ENCODE measurements at places on chromosomes 7 and 10. TPM values are rescaled to one million over a fixed set of nuclear protein-coding genes. Genes with fewer than 3 reads are reported as not detected.

COMTD1 gene
- 32.8 TPM for total RNA-seq

DNA sequence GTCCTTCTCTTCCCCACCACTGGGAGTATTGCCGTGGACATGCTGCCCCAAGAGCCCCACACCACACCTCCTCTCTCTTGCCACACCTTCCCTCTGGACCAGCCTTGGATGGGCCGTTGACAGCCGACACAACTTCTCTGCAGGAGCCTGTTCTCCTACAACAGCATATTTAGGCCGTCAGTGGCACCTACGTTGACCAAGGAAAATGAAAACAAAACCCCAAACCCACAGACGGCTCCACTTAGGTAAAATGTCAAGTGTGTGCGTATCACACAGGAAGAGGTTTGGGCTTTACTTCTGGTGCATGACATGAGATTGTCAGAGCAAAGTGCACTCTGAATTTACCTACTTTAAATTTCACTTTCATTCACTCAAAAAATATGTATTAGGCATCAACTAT, 246.6 kb downstream of the ZMYND11 start:
- no peaks in the 10 kb centered on the region for H3K4me1 ChIP-seq
- H3K27me3 ChIP-seq = no peaks in the 10 kb centered on the region
- no peak overlapping the region for H3K27ac ChIP-seq
- no peaks in the 10 kb centered on the region for H3K36me3 ChIP-seq
- DNase-seq = no peak
- no peak overlapping the region for H3K4me3 ChIP-seq

- H3K4me3 ChIP-seq = no peak overlapping the region
- H3K4me1 ChIP-seq = no peaks in the 10 kb centered on the region
- no peaks in the 10 kb centered on the region for H3K36me3 ChIP-seq
- no peak overlapping the region for H3K27ac ChIP-seq
Observed at GRCh38 chr10:34908481-34908880, 93.4 kb upstream of the PARD3 start.

DNA sequence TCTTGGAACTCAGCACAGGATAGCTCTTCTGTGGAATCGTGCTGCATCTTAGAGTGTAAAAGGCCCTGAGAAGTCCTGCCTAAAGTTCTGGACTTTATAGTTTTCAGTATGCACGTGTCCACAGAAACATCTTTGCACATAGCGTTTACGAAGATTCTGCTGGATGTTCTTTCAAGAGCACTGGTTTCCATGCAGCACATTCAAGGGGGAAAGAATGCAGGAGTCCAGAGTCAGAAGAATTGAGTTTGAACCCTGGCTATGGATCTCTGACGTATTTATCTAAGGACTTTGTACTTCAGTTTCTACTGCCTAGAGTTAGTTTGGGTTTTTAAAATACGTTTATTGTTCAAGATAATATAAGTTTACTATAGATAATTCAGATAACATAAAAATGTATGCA, 282.8 kb upstream of the ZMIZ1 start:
- H3K4me3 ChIP-seq = no peak overlapping the region
- H3K27ac ChIP-seq = no peak overlapping the region
- no peaks in the 10 kb centered on the region for H3K36me3 ChIP-seq
- peaks cover 10% of the 10 kb centered on the region for H3K27me3 ChIP-seq

DNA sequence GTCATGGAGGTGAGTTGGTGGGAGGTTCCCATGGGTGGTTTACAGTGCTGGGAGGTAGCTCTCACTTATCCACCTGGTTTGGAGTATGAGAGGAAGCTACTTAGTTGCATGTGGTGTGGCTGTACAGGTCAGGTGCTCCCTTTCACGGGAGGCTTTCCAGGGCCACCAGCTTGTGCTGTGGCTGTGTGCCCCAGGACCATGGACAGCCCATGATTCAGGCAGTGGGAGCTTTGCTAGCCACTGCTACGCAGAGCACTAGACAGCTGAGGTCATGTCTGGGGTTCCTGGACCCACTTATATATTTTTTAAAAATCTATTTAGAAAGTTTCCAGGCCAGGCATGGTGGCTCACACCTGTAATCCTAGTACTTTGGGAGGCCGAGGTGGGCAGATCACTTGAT, 42.5 kb upstream of the KCNMA1 start:
- peaks cover 11% of the 10 kb centered on the region for H3K27me3 ChIP-seq
- no peak overlapping the region for H3K27ac ChIP-seq
- H3K4me1 ChIP-seq = no peaks in the 10 kb centered on the region
- no peaks in the 10 kb centered on the region for H3K36me3 ChIP-seq
- DNase-seq = no peak

Measured in Panc1 (cell line).